Memory B cell (primary cell): ENCODE measurements at places on chromosomes 16 and 17.

DNA sequence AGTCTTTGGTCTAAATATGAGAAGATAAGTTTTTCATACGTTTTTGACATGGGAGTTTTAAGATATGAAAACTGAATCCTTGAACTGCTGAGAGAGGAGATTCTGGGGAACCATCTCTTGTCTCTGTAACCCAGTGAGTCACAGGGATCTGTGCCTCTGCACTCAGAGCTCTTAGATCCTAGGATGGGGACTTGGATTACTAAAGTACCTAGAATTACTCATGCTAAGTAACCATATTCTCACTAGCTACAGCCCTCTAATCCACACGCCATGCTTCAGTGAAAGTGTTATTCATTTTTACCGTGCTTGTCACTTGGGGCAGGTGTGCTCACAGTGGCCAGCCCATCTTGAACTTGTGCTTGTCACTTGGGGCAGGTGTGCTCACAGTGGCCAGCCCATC lies 2.0 kb downstream of the MRM3 start:
- H3K4me1 ChIP-seq: peaks cover 20% of the 10 kb centered on the region
- no peaks in the 10 kb centered on the region for H3K27me3 ChIP-seq
- H3K36me3 ChIP-seq: peaks cover 9% of the 10 kb centered on the region
- peak overlapping the region; percentile 44 for H3K4me3 ChIP-seq

DNA sequence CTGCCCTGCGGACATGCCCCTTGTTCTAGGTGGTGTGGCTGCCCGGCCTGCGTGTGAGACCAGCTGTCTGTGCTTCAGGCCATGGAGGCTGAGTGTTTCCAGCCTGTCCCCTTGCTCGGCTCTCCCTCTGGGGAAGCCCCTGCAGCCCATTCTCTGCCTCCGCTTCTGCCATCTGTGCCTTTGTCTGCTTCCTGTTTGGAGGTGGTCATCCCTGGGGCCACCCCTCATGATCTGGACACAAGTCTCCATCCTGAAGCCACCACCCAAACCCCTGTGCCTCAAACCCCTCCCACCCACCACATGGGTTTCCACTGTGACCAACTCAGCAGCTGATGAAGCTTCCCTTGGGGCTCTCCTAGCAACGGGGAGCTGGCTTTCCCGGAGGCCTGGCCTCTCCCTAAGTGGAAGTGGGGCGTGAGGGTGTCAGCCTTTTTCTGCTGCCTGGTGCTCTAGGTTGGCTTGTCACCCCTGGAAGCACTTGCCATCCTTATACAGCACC lies 184.9 kb downstream of the SEC14L1 start:
- H3K36me3 ChIP-seq: no peaks in the 10 kb centered on the region
- H3K27me3 ChIP-seq: no peaks in the 10 kb centered on the region
- H3K4me1 ChIP-seq: peaks cover 53% of the 10 kb centered on the region
- DNase-seq: no peak
- peak overlapping the region; percentile 90 for H3K4me3 ChIP-seq

- no peaks in the 10 kb centered on the region for H3K4me1 ChIP-seq
- H3K36me3 ChIP-seq: peaks cover 6% of the 10 kb centered on the region
- no peak overlapping the region for H3K4me3 ChIP-seq
- H3K27ac ChIP-seq: no peak overlapping the region
- peak; percentile 56 for DNase-seq
- H3K27me3 ChIP-seq: no peaks in the 10 kb centered on the region
Measured at GRCh38 chr16:70395345-70395901, 43.5 kb downstream of the ST3GAL2 start.

GRCh38 chr17:8384801-8385378 lies 1.9 kb upstream of the RPL26 start:
- no peak overlapping the region for H3K4me3 ChIP-seq
- peak overlapping the region; percentile 17 for H3K27ac ChIP-seq

DNA sequence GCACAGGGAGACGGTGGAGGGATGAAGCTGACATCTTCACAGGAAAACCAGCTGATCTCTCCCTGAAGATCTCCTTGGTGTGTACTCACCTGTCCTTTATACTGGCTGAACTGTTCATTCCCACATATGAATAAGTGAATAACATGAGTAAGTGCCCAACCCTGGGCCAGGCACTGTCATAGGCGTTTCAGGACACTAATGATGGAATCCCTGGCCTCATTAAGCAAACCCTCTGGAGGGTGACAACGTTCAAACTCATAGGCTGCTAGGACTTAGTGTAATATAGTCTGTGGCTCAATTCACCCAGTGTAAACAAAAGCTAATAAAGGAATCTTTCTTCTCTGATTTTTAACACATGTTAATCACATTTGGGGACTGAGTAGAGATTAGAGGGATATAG lies 24.5 kb downstream of the GAS7 start:
- no peak overlapping the region for H3K27ac ChIP-seq
- H3K4me1 ChIP-seq: peaks cover 7% of the 10 kb centered on the region
- H3K4me3 ChIP-seq: no peak overlapping the region
- H3K36me3 ChIP-seq: no peaks in the 10 kb centered on the region
- DNase-seq: no peak
